CD8-positive, alpha-beta memory T cell (primary cell): ENCODE measurements at places on chromosomes 3 and 15.

DNA sequence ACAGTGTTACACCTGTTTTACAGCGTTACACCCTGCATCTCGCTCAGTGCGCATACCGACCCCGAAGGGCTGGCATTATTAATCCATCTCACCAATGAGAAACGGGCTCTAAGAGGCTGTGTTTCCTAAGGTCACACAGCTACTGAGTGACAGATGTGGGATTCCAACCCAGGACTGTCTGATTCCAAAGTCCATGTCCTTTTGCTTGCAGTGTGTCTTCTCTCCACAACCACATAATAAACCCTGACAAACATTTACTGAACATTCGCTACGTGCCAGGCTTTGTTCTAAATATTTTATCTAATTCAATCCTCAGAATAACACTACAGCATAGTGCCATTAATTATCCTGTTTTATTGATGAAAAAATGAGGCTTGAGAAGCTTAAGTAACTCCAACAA lies 79.1 kb downstream of the RAB11A start:
- no peak for DNase-seq

DNA sequence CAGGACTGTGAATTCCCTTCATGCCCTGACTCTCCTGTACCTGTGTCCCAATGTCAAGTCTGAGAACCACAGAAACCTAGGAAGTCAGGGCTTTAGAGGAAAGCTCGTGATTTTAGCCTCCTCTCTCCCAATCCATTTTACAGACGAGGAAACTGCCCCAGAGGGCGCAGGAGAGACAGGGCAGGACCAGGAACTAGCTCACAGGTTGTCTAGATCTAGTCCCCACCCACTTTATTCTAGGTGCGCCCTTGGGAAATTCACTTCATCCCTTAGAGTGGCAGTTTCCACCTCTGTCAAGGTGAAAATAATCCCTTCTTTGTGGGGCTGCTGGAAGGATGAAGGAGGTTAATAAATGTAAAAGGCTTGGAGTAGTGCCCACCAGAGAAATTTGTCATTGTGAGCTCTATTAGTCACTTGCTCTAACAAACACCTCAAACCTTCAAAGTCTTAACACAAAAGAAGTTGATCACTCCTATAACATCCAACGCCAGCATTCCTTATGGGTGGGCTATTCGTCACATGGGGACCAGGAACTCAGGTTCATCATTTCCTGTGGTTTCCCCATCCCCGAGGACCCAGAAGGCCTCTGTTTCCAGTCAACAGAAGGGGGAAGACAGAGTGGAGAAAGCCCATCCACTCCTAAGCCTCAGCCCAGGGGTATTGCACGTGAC lies 282.3 kb downstream of the XXYLT1 start:
- no peak for DNase-seq

GRCh38 chr3:176651622-176652021 lies 545.7 kb downstream of the TBL1XR1 start:
- no peak for DNase-seq

DNA sequence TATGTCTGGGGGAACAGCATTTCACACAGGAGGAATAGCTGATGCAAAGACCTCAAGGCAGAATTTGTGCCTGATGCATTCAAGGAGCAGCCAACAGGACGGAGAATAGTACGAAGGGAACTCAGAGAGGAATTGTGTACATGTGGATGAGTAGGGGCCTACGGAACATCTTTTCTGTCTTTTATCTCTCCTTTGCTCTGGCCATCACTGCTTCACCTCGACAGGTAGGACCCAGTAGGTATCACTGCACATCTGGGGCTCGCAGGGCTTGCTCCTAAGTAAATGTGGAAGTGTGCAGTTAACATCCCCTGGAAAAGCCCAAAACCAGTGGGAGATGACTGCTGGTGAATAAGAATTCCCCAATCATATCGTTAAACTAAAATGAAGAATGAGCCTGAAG lies 56.4 kb upstream of the POU1F1 start:
- no peak for DNase-seq

DNA sequence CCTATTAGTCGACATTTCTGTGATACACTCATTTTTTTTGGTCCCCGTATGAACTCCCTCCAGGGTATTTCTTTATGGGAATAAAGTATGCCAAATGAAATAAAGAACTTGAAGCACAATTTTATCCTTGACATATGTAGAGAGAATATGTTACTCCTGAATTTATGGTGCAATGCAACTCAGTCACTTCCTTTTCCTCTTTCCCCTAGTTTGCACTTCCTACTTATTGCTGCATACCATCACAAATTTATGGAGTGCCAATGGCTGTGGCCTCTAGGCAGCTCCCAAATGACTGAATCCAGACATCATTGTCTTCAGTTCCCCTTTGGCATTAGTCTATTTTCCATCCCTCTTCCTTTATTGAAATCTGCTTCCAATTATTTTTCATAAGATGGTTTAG lies 403.5 kb downstream of the FHIT start:
- no peak for DNase-seq

DNA sequence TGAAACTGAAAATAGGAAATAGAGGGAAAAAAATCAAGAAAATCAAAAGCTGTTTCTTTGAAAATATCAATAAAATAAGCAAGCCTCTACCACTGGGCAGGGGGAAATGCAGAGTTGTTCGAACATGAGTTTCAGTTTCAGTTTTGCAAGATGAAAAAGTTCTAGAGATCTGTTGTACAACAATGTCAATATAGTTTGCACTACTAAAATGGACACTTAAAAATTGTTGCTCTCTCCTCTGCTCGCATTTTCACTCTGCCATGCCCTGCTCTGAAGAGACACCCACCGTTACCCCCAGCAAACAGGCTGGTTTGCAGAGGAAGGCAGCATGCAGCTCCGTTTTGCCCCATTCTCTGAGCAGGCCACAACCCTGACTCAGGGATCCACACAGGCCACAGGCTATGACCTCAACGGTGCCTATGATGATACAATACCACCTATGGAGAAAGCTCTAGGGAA lies 64.5 kb downstream of the ZNF148 start:
- DNase-seq: peak; percentile 24

DNA sequence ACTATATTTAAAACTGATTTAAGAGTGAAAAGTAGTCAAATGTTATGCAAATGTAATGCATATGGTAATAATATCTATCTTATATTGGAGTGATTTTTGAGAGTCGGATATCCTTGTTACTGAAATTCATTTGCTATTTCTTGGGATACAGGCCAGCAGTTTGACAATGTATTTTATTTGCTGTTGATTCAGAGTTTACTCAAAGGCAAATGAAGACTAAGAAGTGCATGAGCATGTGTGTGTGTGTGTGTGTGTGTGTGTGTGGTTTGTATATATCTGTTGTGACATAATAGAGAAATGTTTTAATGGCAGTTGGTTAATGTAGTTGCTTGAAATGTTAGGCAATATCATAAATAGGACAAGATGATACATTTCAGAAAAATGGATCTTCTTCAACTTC lies 39.0 kb downstream of the UNC13C start:
- no peak for DNase-seq

- no peak for DNase-seq
Measured at GRCh38 chr15:87877822-87878542, 378.6 kb downstream of the NTRK3 start.

DNA sequence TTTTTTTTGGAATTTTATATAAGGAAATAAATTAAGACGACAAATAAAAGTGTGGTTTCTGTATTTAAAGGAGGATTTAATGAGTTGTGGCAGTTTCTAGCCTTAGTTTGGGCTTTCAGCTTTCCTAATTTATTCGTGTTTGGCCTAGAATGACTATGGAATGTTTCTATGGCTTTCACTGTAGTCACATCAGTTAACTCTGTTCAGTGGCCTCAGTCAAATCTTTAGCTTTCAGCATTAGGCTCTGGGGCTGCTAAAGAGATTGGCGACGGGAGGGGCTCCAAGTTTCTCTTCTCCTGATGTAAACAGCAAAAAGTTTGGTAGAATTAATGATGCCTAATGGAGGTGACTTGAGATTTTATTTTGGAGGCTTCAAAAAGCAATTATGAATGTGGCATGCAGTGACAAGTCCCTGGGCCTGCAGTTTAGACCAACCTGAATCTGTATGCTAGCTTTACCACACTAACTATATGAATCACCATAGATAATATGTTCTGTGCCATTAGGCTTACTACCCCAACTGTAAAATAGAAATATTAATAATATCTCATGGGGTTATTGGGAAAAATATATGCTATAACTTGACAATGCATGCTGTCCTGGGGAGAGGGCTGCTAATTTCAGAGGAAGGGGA lies 47.1 kb upstream of the ADGRG7 start:
- no peak for DNase-seq

DNA sequence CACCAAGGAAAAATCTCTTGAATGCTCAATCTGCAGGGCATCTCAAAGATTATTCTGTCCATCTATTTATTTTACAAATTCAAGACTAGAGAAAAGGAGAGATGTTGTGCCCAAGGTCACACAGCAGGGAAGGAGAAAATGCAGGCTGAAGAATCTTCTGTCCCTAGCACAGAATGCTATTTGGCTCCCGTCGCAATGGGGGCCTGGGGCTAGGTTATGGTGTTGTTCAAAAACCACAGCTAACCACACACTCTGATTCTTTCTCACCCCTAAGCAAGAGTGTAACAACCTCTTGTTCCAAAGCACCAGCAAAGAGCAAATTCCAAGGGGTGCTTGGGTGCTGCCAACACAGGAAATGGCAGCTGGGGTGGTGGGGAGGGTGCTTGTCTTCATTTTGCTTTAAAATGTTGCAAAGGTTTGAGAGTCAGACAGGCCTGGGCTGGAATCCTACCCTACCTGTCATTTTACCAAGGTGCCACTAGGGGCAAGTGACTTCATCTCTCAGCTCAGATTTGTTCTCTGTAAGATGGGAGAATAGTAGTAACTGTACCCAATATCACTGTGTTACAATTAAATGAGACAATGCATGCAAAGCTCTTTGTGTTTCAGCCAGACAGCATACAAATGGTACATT lies 112.5 kb downstream of the ADAMTS9 start:
- no peak for DNase-seq

DNA sequence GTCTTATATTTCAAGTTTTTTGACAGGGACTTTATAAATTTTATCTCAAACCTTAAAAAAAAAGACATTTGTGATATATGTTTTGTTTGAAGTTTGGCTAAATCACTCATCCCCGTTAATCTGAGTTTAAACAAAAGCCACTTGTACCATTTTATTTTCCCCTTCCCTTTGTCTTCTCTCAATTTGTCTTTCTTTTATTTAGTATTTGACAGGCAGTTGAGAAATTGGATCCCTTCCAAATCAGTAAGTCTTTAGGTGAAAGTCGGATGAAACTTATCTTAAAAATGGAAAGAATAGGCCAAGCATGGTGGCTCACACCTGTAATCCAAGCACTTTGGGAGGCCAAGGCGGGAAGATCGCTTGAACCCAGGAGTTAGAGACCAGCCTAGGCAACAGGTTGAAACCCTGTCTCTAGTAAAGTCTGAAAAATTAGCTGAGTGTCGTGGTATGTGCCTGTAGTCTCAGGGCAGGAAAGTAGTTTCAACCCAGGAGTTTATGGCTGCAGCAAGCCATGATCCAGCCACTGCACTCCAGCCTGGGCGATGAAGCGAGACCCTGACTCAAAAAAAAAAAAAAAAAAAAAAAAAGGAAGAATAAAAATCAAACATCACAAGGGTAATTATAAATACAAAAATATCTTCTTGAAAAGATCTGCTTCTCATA lies 394.6 kb upstream of the TPM1 start:
- no peak for DNase-seq

GRCh38 chr3:153357436-153357835 lies 195.4 kb downstream of the RAP2B start:
- no peak for DNase-seq

GRCh38 chr15:40323953-40324937 lies 753 bp downstream of the INAFM2 start:
- no peak for DNase-seq

GRCh38 chr15:65641768-65642475 lies 20.2 kb downstream of the SLC24A1 start:
- DNase-seq: no peak
